ENCODE measurements at places on chromosomes 3 and 15. TPM values are rescaled to one million over a fixed set of nuclear protein-coding genes. Genes with fewer than 3 reads are reported as not detected.

Gene SI
- total RNA-seq, result not detected

Gene LIPC
- total RNA-seq, result 0.86 TPM

Gene HIGD1A
- total RNA-seq, result 130 TPM

Gene UROC1
- total RNA-seq, result under 0.01 TPM

Gene NGLY1
- total RNA-seq, result 36.3 TPM

Gene VGLL3
- 223 TPM for total RNA-seq

Gene ISLR2
- not detected for total RNA-seq

Gene C3orf20
- total RNA-seq, result not detected

Gene RETNLB
- total RNA-seq, result not detected

Gene LRRC31
- total RNA-seq, result not detected

Gene CISH
- 0.86 TPM for total RNA-seq

Gene SLC9C1
- not detected for total RNA-seq

Gene SPESP1
- total RNA-seq, result 3.0 TPM

Gene HIGD2B
- total RNA-seq, result 0.32 TPM

Gene SLC26A6
- 34.8 TPM for total RNA-seq
